ENCODE measurements at places on chromosomes 1 and 21.

- no peak for DNase-seq
Observed at GRCh38 chr1:246784621-246785493, 60.6 kb downstream of the SCCPDH start.

GRCh38 chr21:27802816-27803475 is 836.1 kb upstream of the ADAMTS5 start:
- DNase-seq, result peak; percentile 59

- no peak for DNase-seq
Observed at GRCh38 chr1:151841141-151841540, 1.5 kb upstream of the C2CD4D start.

DNA sequence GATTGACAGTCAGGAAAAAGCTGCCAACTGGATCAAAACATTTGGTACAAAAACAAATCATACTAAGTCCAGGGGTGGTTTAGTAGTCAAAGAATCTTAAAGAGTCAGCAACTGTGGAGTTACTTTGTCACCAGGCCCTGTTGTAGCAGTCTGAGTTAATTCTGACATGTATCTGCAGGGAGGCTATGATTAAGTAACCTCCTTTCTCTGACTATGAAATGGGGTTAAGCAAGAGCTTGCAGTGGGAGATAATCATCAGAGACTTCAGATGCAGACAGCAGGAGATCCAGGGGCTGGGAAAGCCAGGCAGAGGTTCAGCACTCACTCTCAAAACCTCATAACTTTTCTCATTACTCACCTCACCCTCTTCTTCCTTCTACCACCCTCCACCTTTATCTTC is 99.2 kb upstream of the BTG3 start:
- DNase-seq, result peak; percentile 32

DNA sequence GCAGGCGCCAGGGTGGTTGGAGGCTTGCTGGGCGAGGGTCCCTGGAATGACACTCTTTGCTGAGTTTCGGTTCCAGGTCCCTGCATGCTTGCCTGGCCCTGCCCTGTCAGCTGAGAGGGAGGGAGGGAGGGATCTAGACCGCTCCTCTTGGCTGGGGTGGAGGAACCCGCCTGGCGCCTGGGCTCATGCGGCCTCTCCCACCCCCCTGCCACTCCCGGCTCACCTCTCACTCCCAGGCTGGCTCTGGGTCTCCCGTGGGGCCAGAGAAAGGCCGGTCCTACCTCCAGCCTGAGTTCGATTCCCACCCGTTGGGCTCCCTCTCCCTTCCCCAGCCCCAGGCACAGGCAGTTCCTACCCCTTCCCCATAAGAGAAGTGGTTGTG is 19.0 kb upstream of the IFNLR1 start:
- DNase-seq, result no peak

GRCh38 chr1:48530727-48531351 is 58.8 kb upstream of the SPATA6 start:
- peak; percentile 45 for DNase-seq

- no peak for DNase-seq
Observed at GRCh38 chr1:108063703-108064102, 98.7 kb upstream of the VAV3 start.

GRCh38 chr1:19309123-19309813 is 2.7 kb downstream of the AKR7A2 start:
- DNase-seq, result no peak

GRCh38 chr1:228968891-228969606 is 233.8 kb downstream of the RHOU start:
- DNase-seq, result no peak

DNA sequence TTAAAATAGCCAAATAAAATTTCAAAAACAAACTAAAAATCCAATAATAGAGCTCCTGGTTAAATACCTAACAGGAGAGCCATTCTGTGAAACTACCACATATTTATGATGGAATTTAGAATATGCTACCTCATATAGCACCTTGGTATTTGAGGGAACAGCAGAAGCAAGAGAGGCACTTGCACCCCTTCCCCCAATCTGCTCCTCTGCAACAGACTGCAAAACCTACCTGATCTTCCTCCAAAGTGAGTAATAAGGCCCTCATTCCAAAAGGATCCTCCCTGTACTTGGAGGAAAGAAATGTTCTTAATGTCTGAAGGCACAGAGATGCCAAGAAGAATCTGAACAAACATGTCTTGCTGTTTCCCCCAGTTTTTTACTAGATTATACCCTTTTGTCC is 28.1 kb upstream of the RNPC3 start:
- no peak for DNase-seq

- no peak for DNase-seq
Observed at GRCh38 chr1:18703041-18703621, 72.5 kb downstream of the PAX7 start.

DNA sequence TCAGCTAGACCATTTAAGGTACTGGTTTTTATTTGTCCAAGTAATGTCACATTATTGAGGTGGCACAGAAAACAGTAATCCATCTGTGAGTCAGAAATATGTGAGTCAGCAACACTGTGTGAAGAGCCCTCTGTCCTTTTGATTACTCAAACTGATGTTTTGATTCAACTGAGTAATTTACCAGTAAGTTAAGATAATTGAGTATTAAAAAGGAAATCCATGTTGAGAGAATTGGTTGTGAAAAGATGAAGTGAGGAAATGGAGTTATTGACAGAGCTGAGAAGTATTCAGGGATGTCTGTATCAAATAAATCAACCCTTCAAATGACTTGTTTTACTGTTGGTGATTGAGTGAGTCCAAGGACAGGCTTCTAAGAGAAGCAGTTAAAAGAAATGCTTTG is 302.7 kb upstream of the SGIP1 start:
- no peak for DNase-seq

GRCh38 chr1:43835082-43836021 is 98.2 kb upstream of the ARTN start:
- peak; percentile 76 for DNase-seq

- no peak for DNase-seq
Observed at GRCh38 chr1:10835421-10835820, 39.0 kb upstream of the CASZ1 start.

GRCh38 chr1:231628207-231628876 is 1.8 kb downstream of the DISC1 start:
- DNase-seq, result no peak

- no peak for DNase-seq
Observed at GRCh38 chr1:229507502-229507901, 639 bp downstream of the NUP133 start.

DNA sequence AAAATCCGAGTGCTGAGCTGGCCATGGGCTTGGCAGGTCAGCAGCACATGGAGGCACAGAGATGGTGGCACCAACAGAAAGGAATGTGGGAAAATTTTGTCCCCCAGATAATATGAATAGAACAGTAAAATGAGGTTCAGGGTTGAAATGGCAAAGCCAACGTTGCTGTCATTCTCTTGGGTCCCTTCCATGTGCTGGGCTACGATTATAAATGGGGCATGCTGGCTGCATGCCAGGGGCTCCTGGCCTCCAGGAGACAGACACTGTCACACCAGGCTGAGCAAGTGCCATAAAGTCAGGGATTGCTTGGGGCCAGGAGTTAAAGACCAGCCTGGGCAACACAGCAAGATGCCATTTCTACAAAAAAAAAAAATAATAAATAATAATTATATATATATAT is 77.1 kb downstream of the TOMM20 start:
- no peak for DNase-seq

DNA sequence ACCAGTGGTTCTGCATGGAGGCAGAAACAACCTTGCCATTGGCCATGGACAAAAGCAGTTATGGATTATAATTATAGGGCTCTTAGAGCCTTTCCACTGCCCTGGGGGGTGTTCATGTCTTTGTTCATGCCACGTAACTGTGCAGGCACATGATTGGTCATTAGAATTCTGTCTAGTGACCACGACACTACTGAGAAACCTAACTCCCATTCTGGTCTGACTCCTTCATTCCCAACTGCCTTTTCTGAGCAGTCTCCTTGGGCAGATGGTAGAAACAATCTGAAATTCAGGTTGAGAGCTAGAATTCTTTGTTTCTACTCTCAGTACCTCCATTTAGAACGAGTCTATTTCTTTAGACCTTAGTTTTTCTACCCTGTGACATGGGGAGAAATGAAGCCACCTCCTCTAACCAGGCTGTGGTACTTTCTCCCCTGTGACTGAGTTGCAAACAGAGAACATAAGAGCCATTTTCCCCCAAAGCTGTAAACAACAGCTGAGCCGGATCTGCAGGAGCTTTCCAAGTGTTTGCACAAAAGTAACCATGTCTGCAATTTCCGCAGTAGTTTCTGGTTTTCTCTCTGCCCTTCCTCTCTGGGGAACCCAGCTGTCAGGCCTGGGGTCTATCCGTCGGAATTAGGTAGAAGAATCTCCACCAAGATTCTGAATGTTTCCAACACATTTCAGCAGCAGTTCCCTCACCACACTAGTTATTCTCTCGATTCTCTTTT is 37.7 kb upstream of the IPO9 start:
- no peak for DNase-seq

GRCh38 chr1:77716065-77716464 is 33.6 kb upstream of the ZZZ3 start:
- DNase-seq, result no peak

DNA sequence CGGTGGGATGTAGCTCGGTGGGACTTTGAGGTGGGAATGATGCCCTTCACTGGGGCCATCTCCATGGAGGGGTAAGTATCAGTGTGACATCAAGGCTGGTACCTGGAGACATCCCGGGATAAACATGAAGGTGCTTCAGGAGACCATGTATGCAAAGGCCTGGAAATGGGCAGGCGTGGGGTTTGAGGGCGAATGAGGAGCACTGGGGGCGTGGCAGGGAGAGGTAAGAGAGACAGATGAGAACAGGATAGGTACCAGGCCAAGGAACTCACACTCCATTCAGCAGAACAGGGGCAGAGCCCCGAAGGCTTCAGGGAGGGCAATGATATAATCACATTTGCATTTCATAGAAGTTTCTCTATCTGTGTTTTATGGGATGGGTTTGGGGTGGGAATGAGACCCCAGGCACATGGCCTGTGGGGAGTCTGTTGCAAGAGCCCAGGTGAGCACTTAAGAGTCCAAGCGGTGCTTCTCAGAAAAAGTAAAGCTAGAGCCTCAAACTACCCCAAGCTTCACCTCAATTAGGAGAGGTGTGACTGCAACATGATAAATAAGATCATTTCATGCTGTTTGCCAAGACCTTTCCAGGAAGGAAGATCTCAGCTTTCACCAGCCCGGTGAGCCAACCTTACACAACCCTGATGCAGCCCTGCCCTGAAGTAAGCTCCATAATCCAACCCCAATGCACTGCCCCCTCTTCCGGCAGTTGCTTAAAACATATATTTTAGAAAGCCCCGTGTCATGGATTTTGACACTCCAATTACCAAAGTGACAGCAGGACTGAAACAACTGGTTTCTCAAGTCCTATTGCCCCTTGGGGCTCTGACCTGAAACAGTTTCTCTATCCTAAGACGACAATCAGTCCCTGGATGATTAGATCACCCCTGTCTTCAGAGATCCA is 7.4 kb downstream of the S100A9 start:
- peak; percentile 91 for DNase-seq

DNA sequence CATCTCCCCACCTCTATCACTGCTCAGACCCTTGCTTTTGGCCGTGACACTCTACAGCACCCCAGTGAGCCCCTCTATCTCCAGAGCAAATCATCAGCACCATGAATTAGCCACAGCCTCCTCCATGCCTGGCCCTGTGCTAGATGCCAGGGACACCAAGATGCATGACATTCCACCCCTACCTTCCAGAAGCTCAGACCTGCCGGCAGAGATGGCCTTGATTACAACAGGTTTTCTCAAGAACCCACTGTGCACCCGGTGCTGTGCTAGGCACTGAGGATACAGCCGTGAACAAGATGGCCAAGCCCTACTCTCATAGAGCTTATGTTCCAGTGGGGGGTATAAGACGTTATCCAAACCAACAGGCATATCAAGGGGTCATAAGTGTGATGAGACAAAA is 30.6 kb downstream of the CDK18 start:
- DNase-seq, result no peak

GRCh38 chr1:230725256-230726012 is 11.5 kb upstream of the AGT start:
- DNase-seq, result no peak

GRCh38 chr1:169733924-169734323 is at the start of gene SELE:
Gene SELE (minus strand): TSS chr1:169734079. CDS start chr1:169733612, 467 bp downstream.
- DNase-seq, result no peak
